ENCODE measurements at places on chromosomes 7 and 10.

DNA sequence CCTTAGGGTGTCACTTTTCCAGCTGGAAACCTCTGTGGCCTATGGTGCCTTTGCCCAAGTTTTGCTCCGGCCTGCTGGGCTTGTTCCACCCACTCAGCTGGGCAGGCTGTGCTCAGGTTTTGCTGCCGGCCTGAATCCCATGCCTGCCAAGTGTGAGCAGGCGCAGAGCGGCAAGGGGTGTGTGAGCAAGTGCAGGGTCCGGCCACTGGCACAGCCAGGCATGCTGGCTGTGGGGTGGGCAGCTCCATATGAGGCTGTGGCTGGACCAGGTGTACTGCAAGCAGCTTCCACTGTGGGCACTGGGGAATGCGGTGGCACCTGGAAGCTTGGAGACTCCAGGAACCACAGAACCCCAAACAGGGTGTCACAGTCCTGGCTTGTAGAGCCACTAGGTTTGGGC is 92.1 kb downstream of the AUTS2 start:
- DNase-seq, result no peak

GRCh38 chr7:12625836-12626235 is 55.3 kb downstream of the SCIN start:
- DNase-seq, result no peak

DNA sequence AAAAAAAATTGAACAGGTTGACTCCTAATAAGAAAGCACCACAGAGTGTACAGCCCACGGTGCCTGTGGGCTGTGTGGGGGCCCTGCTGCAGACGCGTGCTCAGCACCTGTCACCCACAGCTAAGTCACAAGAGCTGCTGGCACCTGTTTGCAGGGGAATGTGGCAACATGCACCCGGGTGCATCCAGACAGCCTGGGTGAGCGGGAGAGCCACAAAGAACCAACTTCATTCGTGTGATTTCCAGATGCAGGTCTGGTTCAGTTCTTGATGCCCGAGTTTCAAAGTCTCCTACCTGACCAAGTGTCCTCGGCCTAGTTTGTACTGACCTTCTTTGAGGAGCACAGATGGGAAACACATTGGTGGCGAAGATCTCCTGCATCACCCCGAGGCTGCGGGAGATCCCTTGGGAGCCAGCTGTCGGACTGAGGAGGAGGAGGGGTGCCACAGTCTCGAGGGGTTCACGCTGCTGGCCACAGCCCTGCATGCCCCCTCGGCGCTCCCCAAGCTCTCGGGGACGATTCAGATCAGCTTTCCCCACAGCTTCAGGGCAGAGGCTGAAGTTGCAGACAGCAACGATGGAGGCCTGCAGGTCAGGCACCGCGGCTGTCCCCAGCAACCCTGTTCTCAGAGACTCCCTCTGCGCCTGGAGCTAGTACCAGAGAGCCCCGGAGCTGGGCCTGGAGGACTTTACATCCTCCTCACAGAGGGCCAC is 35.3 kb downstream of the AMZ1 start:
- DNase-seq, result no peak

- DNase-seq, result no peak
These were observed 205.8 kb upstream of the LYZL1 start for GRCh38 chr10:29083096-29083495.

DNA sequence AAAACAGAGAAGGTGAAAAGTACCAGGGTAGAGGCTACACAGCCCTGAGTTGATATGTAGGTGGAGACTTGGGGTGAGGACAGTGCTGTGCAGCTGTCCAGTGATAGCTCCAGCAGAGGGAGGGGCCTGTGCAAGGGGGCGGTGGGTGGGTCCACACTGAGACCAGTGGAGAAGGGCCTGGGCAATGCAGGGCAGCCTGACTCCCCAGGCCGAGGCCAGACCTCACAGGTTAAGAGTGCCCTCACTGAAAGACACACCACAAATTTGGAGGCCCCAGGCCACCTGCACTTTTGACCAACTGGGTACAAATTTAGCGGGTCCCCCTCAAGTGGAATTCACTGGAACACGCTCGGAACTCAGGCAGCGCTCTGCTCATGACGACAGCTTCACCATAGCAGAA is 6.7 kb upstream of the RASGEF1A start:
- DNase-seq, result no peak

DNA sequence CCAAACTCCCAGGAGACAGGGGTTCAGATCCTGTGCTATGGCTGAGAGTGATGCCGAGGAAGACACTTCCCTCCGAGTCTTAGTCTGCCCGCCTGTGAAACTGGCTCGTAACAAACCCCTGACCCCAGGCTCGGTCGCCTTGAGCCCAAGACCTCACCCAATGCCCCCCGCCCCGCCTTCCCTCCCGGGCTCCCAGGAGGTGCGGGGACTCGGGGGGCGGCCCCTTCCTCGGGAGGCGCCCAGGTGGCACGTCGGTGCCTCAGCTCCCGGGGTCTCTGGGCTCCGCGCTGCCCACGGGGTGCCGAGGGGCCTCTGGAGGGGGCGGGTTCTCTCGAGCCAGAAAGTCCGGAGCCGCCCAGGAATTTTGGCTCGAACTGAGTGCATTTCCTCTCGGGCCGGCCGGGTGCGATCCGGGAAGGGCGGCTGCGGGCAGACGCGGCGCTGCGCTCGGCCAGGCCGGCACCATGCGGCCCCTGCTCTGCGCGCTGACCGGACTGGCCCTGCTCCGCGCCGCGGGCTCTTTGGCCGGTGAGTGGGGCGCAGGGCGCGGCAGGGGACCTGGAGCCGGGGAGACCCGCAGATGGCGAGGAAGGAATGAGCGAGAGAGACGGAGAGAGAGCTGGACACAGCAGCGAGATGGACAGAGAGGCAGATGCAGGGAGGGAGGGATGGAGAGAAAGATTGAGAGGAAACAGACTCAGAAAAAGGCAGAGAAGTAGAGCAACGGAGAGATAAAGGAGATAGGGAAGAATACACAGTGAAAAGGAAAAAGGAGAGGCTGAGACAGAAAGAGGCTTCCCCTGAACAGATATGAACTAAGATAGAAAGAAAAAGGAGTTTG is at the start of gene PLAC9:
Gene PLAC9 (plus strand): TSS at position 432 of the 841 bp plus-strand sequence. CDS start 33 bp downstream, at position 465.
- DNase-seq, result no peak

GRCh38 chr7:50552921-50553320 is 12.3 kb downstream of the DDC start:
- DNase-seq, result no peak

DNA sequence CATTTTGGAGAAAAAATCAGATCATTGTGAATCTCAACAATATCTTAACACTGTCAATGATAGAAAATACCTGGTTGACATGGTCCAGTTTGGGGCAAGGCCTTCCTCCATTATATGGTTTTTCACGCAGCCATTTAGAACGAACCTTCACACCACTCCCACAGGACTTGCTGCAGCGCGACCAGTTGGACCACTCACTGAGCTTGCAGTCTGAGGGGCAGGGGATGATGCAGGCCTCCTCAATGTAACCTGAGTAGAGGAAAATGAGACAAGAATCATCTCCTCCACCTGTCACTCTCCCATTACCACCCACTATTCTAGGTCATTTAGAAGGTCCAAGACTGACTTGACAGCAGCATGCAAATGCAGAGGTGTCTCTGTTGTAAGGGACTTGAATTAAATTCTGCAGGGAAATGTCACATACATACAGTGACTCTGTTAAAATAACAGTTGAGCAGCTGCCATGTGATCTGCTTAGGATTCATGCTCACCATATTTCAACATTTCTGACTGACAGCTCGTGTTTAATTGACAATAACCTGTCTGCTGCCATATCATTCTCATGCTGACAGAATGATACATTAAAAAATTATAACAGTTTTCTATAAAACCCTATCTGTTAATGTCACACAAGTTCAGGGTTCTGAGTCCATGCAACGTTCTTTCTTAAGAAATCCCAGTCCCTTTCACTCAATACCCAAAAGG is 403.0 kb downstream of the THSD7A start:
- DNase-seq, result no peak

- DNase-seq, result no peak
These were observed 185.1 kb upstream of the KLF6 start for GRCh38 chr10:3969876-3970666.

GRCh38 chr10:112362833-112363232 is 11.1 kb upstream of the ACSL5 start:
- DNase-seq, result no peak

DNA sequence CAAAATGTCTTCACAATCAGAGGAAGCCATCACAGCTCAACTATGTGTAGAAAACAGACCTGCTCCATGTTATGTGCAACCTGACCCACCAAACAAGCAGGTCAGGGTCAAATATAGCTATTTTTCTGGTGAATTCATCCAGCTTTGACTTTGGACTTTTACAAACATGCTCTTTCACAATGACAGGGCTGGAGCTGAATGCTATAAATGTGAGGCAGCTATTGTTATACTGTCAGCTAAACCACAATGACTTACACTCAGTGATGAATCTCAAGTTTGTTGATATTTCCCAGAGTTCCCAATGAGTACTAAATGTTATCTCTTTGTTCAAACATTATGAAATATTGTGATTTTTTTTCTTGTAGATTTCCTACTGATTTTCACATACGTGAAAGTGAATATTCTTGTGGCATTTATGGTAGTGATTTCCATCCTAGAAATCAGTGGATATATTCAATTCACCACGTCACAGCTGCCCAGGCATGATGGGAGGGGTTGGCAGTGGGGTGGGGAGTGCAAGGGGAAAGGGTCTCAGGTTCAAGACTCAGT is 2.5 kb upstream of the ITIH2 start:
- DNase-seq, result no peak

GRCh38 chr7:131525820-131526219 is 30.6 kb downstream of the PODXL start:
- DNase-seq, result no peak

DNA sequence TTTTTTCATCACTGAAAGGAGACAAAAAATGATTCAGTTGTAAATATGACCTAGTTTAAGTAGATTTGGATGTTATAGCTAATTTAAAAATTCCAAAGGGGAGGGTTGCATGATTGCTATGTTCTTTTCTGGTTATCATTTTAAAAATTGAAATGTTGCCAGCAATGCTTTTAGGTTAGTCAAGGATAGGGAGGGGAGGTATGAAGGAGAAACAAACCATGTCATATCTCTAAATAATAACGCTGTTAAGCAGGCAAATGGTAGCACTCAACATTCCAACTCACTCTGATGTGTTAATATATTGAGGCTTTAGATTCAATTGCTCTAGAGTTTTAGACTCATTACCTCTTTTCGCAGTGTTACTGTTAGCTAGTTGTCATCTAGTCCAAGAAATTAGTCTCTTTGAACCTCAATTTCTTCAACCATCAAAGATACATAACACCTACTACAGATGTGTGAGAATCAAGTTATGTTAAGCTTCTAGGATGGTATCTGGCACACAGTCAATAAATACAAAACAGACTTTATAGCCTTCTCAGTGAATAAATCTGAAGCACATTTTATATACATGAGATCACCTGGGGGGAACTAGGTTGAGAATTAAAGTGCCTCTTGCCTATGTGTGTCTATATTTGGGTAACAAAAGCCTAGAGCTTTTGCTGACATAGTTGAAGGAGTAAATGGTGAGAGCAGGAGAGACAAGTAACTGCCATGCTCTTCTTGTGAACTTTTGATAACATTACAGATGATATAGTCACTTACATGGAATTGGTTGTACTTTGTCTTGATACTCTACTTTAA is 124.9 kb downstream of the CSTF2T start:
- no peak for DNase-seq

GRCh38 chr7:159218607-159219006 is 73.9 kb upstream of the VIPR2 start:
- no peak for DNase-seq

- DNase-seq, result no peak
These were observed 51.2 kb downstream of the PDK4 start for GRCh38 chr7:95545007-95545615.

DNA sequence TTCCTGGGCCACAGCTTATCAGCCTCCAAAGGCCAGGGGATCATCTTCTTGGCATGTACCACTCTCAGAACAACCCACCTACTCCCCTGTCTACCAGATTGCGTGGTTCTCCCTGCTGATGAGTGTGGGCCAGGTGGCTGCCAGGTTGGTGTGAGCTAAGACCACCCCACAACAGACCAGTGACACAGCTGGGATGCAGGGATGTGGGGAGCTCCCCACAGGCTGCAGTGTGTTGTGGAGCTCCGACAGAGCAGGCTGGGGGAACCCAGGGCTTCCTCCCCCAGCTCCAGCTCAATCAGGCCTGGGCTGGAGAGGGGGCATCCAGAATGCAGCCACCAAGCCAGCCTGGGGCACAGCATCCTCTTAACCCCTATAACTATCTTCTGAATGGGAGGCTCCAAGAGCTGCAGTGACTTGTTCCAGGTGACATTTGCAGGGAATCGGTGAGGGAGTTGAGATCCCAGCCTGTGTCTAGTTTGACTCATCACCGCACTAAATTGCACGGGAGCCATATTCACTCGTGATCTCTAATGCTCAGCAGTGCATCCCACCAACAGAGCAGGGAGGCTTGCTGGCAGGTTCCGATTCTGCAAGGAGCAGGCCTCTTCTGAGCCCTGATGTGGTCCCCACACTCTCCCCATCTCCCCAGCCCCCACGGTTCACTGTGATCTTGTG is 596 bp upstream of the GDF2 start:
- DNase-seq, result no peak

- DNase-seq, result no peak
These were observed 90.5 kb upstream of the PAX2 start for GRCh38 chr10:100654782-100655325.

DNA sequence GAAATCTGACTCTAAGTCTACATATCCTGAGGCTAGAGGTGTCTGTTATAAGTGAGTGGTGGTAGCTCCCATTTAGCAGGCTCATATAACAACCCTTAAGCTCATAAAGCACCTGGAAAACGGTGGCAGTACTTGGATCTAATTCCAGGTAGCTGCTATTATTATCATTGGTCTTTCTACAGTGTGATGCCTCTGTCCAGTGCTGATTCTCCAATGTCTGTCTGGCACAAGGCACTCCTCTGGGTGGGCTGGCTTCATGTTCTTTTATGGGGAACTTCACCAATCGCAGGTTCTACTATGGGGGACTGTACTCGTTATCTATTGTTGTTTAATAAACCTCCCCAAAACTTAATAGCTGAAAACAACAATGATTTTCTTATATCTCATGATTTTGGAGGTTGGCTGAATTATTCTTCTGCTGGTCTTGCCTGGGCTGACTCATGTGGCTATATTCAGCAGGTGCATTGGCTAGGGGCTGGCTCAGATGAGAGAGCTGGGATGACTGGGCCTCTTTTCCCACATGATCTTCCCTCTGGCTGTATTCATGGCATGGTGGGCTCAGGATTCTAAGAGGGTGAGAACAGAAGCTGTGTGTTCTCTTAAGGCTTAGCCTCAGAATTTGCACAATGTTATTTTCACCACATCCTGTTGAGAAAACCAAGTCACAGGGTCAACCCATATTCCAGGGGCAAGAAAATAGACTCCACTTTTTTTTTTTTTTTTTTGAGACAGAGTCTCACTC is 93.0 kb upstream of the PCGF5 start:
- DNase-seq, result no peak

- DNase-seq, result no peak
These were observed 33.1 kb downstream of the ZMIZ1 start for GRCh38 chr10:79101560-79102497.

DNA sequence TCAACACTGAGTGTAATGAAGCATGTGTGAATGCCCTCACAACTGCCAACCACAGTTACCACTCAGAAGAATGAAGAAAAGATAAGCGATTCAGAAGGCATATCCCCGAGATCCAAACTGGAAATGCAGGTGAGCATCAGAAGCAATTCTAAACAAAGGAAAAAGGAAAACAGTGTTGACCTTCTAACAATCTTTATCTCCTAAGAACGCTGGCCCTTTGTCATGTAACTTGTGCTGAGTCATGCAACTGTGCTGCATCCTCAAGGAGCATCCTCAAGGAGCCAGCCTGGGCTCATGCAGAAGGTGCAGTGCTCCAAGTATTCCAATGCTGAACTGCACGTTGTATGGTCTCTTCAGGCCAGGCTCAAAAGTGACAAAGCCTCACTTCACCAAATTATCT is 30.6 kb downstream of the SEC61G start:
- no peak for DNase-seq

All from activated CD8-positive, alpha-beta memory T cell treated with anti-CD3 and anti-CD28 coated beads for 48 hours (primary cell).